Stimulated activated CD8-positive, alpha-beta memory T cell treated with anti-CD3 and anti-CD28 coated beads, Interleukin-7, amount 100 ng/mL, for 1 hour (primary cell): ENCODE measurements at places on chromosomes 3 and 15.

DNA sequence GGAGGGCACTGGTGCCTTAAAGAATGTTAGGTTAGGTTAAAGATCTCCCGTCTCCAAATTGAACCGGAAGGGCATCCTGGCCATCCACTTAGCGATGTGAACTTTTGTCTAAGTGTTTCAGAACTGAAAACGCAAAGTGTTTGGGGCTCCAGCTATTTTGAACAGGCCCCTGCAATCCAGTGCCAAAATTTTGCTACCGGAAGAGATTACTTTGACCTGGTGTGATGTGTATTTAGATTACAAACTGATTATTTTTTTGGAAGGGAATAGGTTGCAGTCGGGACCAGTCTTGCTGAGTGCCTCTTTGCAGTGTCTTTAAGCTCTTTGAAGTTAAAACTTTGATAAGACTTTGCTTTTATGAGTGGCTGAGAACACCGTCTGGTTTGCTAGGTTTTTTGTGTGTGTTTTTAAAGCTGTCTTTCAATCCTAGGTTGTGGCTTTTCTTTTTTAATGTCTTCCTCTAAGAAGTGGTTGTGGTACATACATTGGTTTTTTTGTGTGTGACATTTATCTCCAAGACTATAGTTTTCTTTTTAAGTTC lies 179.6 kb downstream of the OR4M2 start:
- DNase-seq = no peak

DNA sequence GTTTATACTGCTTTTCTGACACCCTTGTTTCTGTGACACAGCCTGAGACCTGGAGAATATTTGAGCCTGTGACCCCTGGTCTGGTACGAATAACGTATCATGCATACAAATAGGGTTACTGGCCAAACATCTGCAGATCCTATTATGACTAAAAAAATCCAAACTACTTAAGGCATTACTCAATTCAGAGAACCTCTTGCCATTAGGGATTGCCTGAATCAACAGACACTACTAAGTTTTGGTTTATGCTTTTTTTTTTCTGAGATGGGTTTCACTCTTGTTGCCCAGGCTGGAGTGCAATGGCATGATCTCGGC lies 35.4 kb downstream of the OSBPL10 start:
- DNase-seq = no peak

- no peak for DNase-seq
Measured at GRCh38 chr3:14581334-14582044, 41.3 kb upstream of the GRIP2 start.

DNA sequence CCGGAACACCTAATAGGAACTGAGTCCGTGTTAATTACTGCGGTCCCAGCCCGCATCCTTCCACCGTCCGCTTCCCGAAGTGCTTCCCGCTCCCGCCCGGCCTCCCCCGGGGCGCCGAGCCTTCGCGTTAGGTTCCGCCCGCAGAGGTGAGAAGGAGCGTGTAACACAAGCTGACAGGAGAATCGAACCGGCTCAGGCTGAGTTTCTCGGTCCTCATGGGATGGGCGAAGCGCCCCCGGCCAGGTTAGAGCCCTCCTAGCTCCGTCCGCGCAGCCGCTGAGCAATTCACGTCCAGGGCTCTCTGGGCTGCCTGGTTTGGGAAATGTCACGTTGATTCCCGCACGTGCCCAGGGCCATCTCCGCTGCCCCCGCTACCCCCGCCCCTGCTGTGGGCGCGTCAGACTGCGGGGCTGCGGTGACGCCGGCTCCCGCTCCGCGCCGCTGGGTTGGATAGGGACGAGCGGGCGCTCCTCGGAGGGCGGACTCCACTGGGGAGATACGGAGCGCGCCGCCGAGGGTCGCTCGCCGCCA lies 954 bp downstream of the CLDN11 start:
- no peak for DNase-seq

DNA sequence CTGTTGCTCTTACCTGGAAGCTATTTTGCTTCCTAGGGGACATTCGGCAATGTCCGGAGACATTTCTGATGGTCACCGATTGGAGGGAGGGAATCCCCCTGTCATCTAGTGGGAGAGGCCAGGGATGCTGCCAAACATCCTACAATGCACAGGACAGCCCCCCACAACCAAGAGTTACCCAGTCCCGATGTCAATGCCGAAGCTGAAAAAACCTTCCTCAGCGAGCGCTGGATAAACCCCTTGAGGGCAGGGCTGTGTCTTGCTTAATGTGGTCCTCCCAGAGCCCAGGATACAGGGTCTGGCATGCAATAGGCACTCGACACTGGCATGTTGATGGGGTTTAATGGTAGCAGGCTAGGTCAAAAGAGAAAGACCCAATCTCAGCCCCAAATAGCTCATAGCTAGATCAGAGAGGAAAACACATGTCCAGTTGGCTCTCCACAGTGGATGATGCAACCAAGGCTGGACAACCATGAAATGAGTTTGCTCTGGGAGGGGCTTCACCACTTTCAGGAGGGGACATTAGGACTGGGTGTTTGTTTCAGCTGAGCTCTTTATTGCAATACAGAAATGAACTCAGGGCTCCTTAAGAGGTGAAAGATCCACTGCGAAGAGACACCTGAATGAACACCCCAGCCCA lies 16.5 kb upstream of the PAQR5 start:
- DNase-seq = no peak

DNA sequence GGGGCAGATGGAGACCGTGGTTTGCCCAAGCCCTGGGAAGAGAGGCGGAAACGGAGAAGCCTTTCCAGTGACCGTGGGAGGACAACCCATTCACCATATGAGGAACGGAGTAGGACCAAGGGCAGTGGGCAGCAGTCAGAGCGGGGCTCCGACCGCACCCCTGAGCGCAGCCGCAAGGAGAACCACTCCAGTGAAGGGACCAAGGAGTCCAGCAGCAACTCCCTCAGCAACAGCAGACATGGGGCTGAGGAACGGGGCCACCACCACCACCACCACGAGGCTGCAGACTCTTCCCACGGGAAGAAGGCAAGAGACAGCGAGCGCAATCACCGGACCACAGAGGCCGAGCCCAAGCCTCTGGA lies 2.0 kb downstream of the RBM15B start:
- no peak for DNase-seq

DNA sequence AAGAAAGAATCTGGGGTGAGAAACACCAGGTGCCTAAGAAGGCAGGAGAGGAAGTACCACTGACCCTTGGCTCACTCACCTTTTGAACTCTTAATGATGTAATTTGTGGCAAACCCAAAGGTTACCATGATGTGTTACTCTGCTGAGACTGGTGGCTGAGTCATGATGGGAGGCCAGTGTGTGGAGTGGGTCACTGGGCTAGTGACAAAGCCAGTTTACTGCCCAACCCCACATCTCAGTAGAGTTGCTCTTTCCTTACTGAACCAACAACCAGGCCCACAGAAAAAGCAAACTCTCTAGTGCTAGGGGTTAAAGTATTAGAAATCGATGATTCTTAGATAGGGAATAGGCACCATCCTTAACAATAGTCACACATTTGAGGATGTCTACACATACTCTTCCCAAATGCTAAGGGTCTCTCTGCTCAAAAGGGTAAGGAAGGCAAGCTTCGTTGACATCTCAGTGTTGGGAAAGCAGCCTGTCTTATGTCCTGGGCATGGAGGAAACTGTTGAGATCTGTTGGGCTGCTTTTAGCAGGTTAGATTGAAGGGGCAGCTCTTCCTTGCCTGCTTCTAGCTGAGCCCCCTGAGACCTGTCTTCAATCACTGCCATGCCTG lies 3.1 kb downstream of the RBP2 start:
- no peak for DNase-seq

- no peak for DNase-seq
Measured at GRCh38 chr3:111747490-111747889, 111.6 kb upstream of the PHLDB2 start.

DNA sequence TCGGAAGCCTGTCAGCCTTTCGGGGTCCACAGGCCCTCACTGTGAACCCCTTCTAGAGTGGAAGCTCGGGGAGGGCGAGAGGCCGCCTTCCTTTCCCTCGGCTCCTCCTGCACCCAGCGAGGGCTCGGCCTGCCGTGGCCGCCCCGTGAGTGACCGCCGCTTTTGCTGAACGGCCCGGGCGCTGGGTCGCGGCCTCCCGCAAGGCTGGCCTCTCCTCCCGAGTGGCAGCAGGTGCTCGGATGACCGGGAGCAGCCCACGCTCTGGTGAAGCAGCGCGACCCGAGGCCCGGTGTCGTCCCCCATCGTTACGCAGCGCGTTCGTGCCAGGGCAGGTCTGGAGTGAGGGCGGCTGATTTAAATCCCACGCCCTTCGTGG lies 53.8 kb downstream of the LRRK1 start:
- DNase-seq = no peak

DNA sequence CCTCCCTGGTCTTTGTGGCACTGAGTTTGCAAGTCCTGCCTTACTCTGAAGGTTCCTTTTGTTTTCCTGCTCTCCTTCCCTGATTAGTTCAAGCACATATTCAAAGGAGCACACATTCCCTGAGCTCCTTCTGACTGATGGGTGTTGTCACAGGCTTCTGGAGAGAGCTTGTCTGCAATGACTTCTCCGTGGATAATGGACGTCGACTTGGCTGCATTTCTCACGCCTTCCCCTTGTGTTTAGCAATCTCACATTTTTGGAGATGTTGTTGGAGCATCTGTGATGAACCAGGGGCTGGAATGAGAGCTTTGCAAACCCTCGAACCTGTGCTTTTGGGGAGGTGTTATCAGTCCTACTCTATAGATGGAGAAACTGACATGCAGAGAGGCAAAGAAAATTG lies 375.4 kb upstream of the PROK2 start:
- DNase-seq = no peak

- no peak for DNase-seq
Measured at GRCh38 chr3:115651087-115651486, 27.8 kb downstream of the GAP43 start.

- no peak for DNase-seq
Measured at GRCh38 chr3:129619726-129620162, 13.3 kb upstream of the PLXND1 start.

- no peak for DNase-seq
Measured at GRCh38 chr15:83398626-83399025, 48.5 kb upstream of the SH3GL3 start.

- no peak for DNase-seq
Measured at GRCh38 chr15:60568301-60568742, 89.4 kb upstream of the ICE2 start.

- no peak for DNase-seq
Measured at GRCh38 chr15:64149893-64150578, 1.5 kb upstream of the SNX22 start.

DNA sequence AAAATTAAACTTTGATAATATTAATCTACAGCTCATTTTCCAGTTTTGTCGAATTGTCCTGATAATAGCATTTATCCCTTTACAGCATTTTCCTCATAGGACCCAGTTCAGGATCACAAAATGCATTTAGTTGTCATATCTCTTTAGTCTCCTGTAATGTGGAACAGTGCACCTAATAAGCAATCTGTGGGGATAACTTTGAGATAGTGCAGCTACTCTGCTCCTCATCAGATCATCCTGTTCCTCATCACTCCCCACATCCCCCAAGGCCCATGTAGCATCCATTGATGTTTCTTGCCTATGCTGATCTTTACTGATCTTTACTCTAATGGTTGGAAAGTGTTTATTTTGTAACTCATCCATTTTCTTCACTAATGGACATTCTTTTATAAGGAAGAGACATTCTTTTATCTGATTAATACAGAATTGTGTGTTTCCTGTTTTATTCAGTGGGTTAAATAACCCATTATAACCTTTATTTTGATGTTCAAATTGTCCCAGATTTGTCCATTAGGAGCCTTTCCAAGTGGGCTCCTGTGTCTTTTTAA lies 7.5 kb downstream of the RNF111 start:
- no peak for DNase-seq

- no peak for DNase-seq
Measured at GRCh38 chr3:171183042-171183441, 156.5 kb upstream of the SLC2A2 start.

DNA sequence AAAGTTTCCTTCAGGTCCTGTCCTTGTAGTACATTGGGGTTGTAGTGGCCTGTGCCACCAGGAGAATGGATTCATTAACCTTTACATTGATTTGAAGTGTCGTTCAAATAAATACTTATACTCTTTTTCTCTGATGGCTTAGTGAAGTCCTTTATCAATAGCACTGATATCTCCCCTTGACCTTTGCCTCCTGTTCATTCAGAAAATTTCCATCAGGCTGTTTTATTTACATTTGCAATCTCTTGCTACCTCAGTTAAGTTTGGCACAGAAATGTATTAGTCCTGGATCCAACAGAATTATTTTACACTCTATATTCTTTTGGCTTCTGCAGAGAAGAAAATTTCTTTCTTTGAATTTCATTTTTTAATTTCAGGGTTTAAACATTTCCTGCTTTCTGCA lies 497.0 kb downstream of the RBMS3 start:
- DNase-seq = no peak

GRCh38 chr3:11629716-11630115 lies 14.0 kb downstream of the VGLL4 start:
- DNase-seq = no peak

DNA sequence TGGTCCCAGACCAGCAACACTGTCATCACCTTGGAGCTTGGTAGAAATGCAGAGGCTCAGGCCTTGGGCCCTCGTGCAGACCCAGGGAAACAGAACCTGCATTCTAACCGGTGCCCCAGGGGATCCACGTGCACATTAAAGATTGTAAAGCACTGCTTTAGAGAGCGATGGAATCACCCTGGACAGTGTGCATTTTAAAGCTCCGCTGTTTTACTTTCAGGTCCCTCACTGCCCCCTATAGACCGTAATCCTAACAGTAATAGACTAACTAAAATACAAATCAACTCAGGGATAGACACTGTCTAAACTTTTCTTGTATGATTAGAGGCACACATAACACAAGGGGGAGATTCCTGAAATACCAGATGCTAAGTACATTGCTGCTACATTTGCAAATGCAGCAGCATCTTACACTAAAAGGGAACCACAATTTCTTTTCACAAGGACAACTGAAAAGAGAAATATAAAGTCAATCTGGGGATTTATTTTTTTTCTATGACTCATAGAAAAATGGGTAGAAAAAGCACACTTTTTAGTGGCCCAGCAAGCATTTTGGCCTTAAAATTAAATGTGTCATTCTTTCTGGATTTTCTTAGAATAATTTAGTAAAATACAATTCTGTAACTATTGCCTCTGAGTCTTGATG lies 10.5 kb upstream of the SH3GL3 start:
- no peak for DNase-seq

- no peak for DNase-seq
Measured at GRCh38 chr3:11238880-11239279, 33.3 kb upstream of the ATG7 start.

DNA sequence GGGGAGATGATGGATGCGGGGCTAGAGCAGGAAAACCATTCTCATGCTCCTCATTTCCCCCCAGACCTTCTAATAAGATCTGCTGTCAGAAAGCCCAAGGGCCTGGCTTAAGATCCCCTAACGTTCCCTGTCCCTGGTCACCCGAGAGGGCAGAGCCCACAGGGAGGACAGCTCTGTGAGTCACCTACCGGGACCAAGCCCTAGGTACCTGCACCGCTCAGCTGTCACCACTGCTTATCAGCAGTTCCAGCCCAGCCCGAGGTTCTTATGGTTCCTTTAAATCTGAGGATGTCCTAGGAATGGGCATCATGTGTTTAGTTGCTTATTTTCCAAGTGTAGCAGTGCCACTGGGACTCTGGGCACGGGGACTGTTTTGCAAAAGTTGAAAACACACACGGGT lies 53.0 kb downstream of the ATP10A start:
- no peak for DNase-seq

- no peak for DNase-seq
Measured at GRCh38 chr15:101568309-101568708, 78.8 kb upstream of the PCSK6 start.

GRCh38 chr3:179189759-179190158 lies 41.6 kb downstream of the PIK3CA start:
- DNase-seq = no peak
